ENCODE measurements at places on chromosomes 6 and 20.

DNA sequence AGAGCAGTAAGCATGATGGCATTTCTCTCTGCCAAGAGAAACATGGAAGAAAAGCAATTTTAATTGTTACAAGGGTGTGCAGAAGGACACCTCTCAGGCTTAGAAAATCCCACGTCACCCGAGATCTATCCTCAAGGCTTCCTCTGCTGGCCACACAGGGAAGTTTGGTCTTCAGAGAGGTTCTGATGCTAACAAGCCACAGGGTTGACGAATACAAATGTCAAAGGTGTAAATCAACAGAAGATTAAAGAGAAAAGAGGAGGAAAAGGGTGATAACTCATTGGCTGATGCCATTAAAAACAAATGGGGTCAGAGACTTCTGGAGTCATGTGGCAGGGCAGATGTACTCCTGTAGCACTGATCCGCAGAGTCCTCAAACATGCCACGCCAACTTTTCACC, 33.6 kb upstream of the SPDEF start:
- DNase-seq: no peak

- no peak for DNase-seq
Observed at GRCh38 chr20:39155971-39156370, 193.8 kb downstream of the DHX35 start.

DNA sequence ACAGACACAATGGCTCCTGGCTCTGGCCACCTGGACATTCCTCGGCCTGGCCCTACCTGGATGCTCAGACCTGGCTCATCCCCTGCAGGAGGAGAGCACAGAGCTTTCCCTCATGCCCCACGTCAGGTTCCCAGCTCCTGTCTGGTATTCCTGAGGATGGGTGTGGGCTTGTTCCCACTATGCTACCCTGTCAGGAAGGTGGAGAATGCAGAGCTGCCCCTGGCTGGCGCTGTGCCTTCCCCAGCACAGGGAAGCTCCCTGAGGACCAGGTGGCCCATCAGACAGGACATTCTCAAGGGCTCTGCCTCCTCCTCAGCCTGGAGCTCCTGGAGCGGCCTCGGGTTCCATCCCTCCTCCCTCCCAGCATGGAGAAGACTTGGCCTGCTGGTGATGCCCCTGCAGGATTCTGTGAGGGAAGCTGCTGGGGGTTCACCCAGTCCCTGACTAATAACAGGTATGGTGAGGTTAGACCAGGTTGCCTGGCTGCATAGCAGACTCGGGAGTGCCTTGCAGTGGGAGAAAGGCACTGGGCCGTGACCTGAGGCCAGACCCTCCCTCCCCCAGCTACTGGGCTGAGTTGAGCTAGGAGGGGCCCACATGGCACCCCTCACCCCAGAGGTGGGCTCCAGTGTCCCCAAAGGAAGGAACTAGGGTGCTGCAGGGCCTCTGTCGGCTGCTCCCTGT, 156.0 kb upstream of the MLN start:
- no peak for DNase-seq

DNA sequence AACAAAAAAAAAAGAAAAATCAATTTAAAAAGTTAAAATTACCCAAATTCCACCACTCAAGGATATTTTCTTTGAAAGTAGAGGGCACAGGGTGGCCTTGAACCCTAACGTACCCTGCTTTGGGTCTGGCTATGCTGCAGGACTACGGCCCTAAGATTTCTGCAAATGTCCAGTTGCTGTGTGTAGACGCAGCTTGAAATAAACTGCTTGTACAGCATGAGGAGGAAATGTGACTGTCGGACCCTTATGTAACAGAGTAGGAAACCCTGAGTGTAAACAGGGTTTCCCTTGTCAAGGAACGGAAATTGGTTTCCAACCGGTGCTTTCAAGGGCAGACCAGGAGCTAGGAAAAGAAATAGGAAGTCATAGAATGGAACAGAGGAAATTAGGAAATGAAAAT, 60.7 kb upstream of the SHLD1 start:
- peak; percentile 62 for DNase-seq

DNA sequence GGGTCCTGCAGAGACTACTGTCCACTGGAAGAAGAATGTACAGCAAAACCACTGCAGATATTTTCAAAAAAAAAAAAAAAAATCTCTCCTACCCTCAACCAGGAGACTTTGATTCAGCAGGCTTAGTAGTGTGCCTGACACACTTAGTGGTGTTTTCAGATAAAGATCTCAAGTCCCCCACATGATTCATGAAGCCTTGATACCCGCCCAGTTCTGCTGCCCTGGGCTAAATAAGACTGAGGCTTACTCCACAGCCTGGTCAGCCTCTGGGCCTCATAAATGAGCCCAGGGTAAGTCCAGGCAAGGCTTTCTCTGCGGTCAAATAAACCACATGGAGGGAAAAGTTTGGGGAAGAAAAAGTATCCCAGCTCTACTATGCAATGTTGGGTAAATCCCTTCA, 222.1 kb upstream of the ARID1B start:
- DNase-seq: no peak

GRCh38 chr6:12064131-12064530, 52.0 kb downstream of the HIVEP1 start:
- no peak for DNase-seq

- no peak for DNase-seq
Observed at GRCh38 chr6:72740135-72740534, 118.3 kb downstream of the KCNQ5 start.
